ENCODE measurements at places on chromosomes 7 and 10. TPM values are rescaled to one million over a fixed set of nuclear protein-coding genes. Genes with fewer than 3 reads are reported as not detected.

CYP17A1 gene
- 0.80 TPM for total RNA-seq

ODAD2 gene
- 4.5 TPM for total RNA-seq

PIP4K2A gene
- total RNA-seq: 67.6 TPM

OPN4 gene
- total RNA-seq: not detected

DNA sequence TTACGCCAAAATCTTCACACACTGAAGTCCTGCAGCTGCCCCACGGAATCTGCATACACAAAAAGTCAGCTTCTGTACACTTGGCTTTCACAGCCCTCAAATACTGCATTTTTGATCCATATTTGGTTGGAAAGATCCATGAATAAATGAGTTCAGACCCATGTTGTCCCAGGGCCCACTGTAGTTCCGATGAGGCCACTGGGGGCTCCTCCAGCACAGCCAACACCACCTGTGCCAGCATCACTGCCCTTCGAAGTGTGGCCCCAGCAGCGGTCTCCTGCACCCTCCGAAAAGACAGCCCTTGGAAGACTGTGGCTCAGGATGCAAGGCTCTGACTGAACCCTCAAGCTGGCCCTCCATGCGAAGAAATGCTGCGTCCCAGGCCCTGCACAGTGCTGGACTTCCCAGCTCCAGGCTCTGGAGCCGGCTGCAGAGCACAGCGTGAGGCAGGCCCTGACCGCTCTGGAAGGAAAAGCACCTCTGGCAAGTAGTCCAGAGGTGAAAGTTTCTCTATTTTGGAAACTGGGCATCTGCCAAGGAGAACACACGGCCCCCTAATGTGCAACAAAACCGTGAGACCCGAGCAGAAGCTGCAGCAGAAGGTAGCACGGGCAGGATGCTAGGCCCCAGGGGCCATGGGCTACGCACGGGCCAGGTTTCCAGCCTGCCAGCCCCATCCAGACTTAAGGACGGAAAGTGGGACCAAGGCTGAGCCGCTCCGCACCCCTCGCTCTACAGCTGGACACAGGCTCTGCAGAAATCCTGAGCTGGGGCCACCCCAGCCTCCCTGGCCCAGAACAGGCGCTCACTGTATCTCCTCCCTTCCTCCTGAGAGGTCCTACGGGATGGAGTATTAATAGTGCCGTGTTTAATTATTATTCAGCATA, 62.6 kb downstream of the PTPRN2 start:
- no peak for DNase-seq

DNA sequence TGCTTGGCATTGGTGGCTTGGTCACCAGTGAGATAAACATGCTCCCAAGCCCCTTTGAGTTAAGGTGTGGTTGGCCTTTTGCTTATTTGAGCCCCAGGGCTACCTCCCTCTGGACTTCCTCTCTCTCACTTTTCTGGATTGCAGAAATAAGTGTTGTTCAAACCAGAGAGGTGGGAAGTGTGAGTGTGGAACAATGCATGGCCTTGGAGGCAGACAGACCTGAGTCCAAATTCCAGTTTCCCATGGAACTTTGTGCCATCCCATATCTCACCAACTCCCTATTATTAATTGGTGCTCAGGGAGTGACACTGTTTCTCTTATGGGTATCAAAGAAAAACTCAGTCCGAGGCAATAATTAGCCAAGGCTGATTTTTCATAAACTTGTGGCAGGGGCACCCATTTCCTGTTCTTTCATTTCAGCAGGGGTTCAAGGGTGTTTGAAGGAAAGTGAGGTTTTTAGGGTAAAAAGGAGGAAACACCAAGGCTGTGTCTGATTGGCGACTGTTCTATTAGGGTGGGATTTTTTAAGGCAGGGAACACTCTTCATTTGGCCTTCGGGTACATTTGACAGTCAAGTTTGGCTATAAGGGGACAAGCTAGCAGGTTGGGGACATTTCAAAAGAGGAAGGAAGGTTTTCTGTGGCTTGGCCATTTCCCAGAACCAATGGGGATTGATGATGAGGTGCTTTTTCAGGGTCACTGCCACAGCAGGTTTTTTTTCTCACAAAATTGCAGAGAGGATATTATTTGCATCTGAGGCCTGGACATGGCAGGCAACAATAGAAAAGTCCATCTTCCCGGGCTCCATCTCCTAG, 148.8 kb upstream of the NPY start:
- no peak for DNase-seq

DNA sequence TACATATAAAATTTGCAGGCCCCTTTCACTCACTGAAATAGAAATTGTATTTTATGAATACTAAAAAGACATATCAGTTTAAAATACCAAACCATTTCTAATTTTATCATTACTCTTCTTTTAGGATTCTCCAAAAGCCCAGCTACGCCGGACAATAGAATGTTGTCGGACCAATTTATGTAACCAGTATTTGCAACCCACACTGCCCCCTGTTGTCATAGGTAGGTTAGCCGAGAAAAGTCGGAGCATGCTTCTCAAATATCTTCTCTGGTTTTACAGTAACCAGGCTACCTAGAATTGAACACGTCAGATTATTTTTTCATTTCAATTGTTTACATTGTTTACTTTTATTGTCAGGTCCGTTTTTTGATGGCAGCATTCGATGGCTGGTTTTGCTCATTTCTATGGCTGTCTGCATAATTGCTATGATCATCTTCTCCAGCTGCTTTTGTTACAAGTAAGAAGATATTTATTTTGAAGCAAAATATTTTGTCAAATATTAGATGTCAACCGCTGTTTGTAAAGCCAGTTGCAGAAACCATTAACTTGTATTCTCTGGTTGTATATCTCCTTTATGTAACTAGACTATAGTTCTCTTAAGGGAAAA, 57.6 kb downstream of the MMRN2 start:
- no peak for DNase-seq
